ENCODE measurements at places on chromosomes 2 and 18.
A peak's percentile ranks its signal among the peaks of the same experiment; 100 is the strongest.

DNA sequence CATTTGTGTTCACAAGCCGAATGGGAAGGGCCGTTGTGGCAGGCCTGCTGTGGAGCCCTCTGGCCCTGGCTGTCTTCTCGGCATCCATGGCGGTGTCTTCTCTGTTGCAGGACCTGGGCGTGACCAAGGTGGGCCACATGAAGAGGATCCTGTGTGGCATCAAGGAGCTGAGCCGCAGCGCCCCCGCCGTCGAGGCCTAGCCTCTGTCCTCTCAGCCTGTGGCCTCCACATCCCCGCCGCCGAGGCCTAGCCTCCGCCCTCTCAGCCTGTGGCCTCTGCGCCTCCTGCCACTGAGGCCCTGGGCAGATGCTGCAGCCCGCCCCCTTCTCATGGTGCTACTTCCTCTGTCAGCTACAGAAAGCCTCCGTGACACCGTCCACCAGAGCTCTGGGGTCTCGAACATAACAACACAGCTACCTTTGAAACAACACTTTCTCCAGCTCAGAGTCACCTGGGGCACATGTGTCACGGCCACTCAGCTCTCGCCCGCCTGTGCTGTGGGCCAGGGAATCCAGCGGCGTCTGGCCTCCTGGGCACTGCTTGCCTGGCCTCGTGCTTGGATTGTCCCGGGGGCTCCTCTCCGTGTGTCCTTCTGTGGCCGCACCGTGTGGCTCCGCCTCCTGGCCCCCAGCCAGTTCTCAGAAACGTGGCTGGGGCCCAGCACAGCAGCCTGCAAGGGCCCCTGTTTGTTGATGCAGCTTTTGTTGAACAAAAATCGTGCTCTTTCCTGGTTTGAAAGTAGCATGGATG, 97.1 kb downstream of the USP40 start:
- peak; percentile 29 for DNase-seq

GRCh38 chr2:240570531-240571313, 2.4 kb downstream of the RNPEPL1 start:
- DNase-seq: no peak

DNA sequence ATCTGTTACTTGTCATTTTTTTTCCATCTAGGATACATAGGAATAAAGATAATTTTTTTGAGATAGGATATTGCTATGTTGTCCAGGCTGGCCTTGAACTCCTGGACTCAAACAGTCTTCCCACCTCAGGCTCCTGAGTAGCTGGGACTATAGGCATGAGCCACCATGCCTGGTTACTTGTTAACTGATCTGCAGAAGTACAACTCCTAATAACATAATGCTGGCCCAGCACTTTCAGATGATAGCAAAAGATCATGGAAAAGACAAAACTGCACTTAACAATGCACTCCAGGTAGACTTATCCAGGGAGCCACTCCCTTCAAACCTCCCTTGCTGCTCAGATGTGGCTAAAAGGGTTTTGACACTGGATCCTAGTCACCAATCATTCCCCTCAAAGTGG, 11.4 kb upstream of the CTDP1 start:
- DNase-seq: no peak

DNA sequence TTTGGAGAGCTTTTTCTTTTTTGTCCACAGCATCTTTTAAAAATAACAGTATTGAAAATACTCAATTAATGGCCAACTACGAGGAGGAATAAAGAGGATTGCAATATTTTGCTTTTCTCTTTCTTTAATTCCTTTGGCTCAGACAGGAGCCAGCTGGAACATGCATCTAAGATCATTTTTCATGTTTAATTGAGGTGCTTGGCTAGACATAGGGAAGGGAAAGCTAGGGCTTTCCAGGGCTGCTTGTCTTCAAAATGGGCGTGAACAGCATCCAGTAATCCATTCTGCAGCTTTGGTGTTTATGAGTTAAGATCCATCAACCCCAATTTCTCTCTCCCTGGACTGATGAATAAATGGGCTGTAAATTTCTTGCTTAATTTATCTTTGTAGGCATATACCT, 323.0 kb downstream of the PTPRM start:
- DNase-seq: no peak

- no peak for DNase-seq
These were observed 10.7 kb upstream of the CASP10 start for GRCh38 chr2:201172279-201172678.

GRCh38 chr2:241977557-241978300, 108.2 kb downstream of the RTP5 start:
- no peak for DNase-seq
